ENCODE measurements at places on chromosomes 11 and 22.

- peak; percentile 1 for DNase-seq
Measured at GRCh38 chr22:24011735-24012068, 598 bp downstream of the CABIN1 start.

DNA sequence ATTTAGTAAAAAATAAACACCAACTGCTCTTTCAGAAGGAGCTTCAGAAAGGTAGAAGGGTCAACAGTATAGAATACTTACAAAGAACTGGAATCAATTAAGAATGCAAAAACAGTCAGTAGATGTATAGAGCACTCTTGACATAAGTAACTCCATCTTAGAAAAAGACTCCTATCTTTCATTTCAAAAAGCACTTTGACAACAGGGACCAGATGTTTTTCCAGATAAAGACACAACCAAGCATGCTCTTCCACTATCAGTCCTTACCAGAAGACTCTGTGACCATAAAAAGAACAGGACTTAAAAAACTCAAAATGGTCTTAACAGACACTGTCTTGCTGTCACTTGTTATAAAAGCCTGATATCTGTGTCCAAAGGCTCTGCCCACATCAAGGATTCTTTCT, 5.2 kb downstream of the SLC25A17 start:
- DNase-seq: no peak

DNA sequence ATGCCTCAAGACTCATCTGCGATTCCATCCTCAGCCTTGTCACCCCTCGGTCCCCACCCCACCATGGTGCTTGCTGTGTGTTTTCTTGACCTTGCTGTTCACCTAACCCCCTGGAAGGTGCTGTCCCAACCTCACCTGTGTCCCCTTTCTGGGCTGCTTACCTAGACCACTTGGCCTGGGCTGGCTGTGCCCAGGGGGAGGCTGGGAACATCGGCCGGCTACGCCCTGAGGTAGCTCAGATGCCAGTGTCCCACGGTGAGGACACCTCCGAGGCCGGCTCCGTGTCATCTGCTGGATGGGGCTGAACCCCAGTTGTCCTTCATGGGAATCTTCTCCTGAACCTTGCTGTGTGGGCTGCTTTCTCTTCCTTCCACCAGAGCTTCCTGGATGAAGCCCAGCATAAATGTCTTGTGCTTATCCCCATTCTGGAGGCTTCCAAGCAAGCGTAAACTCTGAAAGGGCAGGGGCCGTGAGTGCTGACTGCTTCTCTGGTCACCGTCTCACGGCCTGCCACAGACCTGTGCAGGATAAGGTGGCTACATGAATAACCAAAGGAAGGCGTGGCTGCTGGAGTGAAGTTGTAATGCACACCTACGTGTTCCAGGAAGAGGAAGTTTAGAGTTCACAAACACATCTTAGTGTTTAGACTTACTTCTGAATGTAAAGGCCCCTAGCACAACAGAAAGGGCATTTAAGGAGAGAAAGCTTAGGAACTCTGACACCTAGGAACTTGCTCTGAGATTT, 724.3 kb downstream of the TBC1D22A start:
- DNase-seq: no peak

- DNase-seq: no peak
Measured at GRCh38 chr11:8773916-8774539, 91.4 kb downstream of the RPL27A start.

DNA sequence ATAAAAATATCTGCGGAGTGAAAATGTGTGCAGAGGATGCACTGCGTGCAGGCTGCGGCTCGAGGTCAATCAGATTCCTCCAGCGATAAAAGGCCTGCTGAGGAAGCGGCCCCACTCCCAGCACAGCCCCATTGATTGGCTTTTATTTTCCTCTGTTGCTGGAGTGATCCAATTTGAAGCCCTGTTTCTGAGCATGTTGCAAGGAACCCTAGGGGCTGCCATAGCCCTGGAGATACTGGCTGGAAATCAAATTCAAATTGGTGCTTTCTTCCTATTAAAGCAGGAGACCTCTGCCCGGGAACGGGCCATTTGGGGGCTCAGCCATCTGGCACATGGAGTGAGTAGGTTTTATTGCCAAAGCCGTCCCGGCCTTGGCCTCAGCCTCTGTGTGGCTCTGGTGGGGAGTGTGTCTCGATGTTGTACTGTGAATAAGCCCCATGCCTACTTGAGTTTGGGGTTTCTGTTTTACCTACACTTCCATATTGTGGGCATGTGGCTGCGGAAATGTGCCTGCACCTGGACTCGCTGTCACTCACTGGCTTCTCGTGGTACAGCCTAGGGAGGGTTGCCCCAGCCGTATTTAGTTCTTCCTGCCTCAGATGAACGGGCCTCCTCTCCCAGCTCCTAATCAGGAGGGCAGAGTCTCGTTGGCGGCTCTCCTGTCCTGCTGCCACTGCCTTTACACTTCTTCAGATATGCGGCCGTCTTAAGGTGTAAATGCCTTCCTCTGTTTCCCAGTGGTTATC, 25.6 kb downstream of the PARVB start:
- no peak for DNase-seq

DNA sequence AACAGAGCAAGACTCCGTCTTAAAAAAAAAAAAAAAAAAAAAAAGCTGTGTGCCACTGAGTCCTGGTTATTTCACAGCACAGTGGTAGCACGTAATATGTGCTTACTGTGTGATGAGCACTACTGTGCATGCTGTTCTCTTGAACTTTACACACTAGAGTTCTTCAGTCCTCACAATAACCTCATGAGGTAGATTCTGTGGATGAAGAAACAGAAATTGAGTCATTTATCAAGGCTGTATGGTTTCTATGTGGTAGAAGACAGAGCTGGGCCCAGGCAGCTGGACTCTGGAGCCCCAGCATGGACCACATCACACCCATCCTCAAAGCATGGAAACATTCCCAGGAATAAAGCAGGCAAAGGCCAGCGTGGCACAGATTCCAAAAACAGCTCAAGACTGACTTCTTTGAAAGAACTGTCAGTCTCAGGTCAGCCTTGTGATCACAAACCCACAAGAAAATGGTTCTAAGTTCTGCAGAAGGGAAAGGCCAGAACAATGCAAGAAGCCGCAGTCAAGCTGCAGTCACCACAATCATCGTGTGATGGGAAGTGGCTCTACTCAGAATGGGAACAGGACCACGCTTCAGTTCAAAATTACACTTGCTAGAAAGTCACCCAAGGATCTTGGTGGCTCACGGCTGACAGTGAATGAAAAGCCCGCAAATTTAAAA, 49.5 kb downstream of the MICAL3 start:
- no peak for DNase-seq

- no peak for DNase-seq
Measured at GRCh38 chr11:70628176-70628854, 230.0 kb downstream of the CTTN start.

- DNase-seq: peak; percentile 79
Measured at GRCh38 chr22:21865041-21865440, 2.4 kb downstream of the MAPK1 start.

DNA sequence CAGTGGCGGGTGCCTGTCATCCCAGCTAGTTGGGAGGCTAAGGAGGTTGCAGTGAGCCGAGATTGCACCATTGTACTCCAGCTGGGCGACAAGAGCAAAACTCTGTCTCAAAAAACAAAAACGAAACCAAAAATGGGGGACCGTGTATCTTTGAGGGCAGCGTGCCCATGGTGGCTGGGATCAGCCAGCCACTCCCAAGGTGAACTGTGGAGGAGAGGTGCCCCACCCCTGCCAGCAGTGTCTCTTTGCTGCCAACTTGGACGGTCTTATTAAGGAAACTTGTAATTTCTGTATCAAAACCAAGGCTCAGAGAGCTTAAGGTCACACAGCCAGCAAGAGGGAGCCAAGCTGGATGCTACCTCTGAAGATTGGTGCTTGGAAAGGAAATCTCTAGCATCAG, 147.7 kb downstream of the CACNA1I start:
- no peak for DNase-seq

DNA sequence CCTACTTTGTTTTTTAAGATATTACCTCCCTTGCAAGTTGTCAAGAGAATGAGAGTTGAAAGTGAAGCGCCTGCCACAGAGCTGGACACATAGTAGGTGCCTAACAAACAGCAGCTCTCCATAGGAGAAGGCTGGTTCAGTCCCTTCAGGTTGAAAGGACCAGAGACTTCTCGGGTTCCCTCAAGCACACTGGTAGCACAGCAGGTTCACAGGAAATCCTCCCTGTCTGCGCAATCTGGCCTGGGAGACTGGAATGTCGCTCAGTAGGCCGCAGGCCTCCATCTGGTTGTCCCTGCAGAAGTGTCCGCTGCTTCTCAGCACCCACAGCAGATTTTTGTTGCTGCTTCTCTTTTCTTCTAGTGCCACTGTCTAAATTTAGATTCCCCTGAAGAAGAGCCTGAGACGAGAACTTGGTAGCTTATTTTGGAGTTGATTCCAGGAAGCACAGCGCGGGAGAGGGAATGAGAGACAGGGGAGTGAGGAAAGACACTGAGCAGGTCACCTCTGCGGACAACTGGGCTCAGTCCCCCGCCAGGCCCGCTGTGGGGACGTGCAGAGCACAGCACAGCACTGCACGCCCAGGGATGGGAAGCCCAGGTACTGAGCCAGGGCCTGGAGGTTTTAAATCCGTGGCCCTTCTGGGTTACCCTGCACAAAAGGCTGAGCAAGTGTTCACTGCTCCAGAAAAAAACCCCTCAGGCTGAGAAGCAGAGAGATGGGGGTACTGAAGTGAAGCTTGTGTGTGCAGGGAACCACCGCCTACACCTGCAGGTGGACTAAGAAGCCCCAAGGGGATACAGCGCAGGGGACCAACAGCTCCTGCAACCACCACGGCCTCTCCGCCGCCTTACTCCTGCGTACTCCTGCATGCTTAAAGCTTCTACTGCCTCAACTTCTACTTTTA, 31.6 kb downstream of the RBX1 start:
- no peak for DNase-seq

DNA sequence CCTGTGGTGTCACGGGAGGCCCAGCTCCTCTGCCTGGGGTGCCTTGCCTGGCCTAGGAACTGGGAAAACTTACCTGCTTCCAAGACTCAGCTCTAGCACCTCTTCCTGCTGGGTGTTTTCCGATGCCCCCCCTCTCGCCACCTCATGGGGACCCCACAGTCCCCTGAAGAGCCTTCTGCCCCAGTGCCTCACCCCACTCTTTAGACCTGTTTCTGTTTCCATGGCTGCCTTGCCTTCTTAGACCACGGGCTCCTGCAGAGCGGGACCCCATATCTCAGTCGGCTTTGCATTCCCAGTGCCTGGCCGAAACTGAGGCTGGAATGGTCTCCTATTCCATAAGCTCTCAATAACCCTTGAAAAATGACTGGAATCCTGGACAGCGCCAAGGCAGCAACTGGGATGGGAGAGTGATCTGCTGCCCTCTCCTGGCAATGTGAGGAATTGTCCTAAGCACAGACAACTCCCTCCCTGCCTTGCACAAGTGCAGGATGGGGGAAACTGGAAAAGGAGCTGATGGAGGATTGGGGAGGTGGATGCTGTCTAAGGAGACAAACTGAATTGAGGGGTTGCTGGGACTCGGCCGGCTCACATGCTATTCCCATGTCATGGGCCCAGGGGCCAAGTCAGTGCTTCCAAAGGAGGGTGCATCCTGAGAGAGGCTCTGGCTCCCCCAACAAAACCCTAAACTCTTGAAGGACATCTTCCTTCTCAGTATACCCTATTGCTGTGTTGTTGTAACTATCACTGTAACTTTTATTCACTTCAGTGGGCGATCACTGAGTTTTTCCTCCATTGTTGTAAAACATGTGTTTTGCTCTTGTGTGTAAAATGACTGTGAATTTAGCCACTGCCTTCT, 26.6 kb upstream of the IL17RA start:
- DNase-seq: no peak

GRCh38 chr11:43447151-43447550, 88.4 kb downstream of the TTC17 start:
- DNase-seq: no peak

DNA sequence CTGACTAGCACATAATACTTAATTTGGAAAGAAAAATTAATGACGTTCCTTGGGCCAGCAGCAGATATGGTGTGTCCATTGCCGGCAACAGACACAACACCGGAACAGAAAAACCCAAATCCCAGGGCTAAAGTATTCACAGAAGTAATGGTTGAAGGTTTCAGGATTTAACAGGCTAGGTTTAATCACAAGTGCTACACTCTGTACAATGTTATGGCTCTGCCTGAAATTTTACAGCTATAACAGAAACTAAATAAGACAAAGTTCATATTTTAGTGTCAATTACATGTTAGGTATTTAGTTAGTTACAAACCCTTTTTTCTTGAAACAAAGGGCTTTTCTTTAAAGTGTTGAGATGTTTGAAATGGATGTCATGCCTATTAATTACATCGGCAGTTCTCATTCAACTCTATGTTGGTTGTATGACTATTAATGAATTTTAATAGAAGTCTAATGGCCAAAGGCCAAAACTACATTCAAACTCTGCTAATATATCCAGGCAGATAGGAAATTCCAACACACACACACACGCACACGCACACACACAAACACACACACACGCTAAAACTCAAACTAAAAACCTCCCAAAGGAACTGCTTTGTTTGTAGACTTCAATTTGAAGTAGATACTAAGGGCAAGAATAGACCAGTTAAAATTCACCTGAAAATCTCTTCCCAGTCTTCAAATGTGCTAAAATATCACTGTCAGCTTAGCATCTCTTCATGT, 27.8 kb upstream of the CLNS1A start:
- DNase-seq: no peak

DNA sequence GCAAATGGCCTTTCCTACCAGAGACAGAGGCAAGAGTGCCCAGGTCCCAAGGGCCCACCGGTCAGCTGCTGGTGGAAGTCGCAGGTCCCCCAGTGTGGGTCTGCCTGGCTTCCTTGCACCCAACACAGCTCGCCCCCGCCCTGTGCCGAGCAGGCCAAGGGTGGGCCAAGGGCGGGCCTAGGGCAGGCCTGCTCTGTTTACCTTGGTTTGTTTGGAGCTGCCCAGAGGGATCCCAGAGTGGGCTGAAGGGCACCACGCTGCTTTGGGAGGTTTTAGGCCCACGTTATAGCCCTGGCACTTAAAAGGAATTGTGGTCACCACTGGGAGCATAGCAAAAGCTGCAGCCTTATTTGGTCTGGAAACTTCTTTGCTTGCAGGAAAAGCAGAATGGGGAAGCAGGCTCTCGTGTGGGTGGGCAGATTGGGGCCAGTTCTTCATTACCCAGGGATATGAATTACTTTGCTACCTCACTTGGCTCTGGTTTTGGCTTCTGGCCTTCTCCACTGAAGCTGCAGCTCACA, 38.0 kb downstream of the MRGPRD start:
- no peak for DNase-seq

All from GM04504 (cell line).